ENCODE measurements at places on chromosomes 5 and 9.

GRCh38 chr5:177399997-177400868 lies at the start of gene PFN3:
Gene PFN3, minus strand, starts transcription at chr5:177400661. Its CDS starts 85 bp downstream, at chr5:177400576.
- no peak for DNase-seq

GRCh38 chr9:12643686-12644085 lies 49.5 kb upstream of the TYRP1 start:
- no peak for DNase-seq

DNA sequence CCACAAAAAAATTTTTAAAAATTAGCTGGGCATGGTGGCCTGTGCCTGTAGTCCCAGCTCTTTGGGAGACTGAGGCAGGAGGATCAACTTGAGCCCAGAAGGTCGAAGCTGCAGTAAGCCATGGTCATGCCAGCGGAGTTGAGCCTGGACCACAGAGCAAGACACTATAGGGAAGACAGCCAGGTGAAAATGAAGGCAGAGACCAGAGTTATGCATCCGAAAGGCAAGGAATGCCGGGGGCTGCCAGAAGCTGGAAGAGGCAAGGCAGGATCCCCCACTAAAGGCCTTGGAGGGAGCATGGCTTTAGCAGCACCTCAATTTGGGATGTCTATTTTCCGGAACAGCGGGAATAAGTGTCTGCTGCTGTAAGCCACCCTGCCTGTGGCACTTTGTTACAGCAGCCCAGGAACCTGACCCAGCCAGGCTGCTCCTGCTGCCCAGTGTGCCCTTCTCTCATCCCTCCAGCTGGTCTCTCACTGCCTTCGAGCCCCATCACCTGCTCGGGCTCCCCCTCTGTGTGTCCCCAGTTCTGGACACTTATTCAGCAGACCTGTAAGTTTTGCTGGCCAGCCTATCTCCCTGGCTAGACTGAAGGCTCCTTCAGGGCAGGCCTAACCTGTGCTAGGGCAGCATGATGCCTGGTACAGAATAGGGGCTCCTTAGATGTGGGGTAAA lies 16.8 kb upstream of the JADE2 start:
- no peak for DNase-seq

DNA sequence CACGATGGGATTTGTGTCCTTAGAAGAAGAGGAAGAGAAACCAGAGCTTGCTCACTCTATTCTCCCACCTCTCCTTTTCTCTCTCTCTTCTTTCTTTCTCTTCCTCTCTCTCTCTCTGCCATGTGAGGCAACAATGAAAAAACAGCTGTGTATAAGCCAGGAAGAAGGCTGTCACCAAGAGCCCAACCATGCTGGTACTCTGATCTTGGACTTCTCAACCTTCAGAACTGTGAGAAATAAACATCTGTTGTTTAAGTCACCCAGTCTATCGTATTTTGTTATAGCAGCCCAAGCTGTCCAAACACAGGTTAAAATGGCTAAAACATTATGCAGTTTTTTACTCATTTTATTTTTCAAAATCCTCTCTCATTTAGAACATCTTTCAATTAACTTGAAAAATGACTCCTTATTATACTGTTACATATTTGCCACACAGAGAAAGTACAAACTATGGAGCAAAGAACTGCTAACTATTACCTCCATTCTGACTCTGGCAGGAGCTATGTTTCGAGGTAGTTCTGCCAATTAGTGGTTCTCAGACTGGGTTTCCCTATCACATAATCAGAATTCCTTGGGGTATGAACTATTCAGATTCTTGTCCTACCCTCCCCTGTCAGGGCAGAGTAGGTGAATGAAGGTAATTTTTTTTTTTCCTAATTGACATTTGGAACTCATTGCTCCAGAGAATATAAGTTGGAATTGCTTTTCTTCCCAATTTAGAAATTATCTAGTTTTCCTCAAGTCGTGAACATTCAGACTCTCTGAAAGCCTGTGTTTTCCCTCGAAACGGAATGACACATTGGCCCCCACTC lies 434.6 kb downstream of the ENC1 start:
- DNase-seq = no peak

DNA sequence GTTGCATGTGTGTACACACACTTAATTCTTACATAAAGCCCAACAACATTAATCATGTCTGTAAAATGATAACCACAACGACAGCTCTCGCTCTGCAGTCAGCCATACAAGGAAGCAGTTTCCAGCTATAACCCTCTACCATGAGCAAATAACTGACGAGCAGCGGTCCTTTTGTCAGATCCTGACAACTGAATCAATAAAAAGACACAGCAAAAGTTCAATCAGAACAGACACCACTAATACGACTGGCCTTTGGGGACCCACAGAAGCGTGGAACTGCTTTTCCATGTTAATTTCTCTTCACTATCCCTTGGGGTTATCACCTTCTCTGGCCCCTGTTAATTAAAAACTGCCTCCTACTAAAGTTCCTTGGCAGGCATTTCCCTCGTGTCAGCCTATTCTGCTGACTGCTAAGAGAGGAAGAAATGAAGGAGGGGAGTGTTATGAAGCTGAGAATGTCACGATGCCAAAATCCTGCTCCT lies 722.8 kb upstream of the GRAMD2B start:
- DNase-seq = no peak
